ENCODE measurements at places on chromosomes 7 and 10.

- no peak overlapping the region for H3K4me3 ChIP-seq
- H3K36me3 ChIP-seq: no peaks in the 10 kb centered on the region
- no peaks in the 10 kb centered on the region for H3K4me1 ChIP-seq
- H3K27ac ChIP-seq: no peak overlapping the region
Measured at GRCh38 chr7:129366-130221, 62.8 kb upstream of the FAM20C start.

GRCh38 chr10:49083261-49083660 is 32.1 kb downstream of the VSTM4 start:
- H3K36me3 ChIP-seq: no peaks in the 10 kb centered on the region
- H3K4me1 ChIP-seq: peaks cover 32% of the 10 kb centered on the region
- H3K27me3 ChIP-seq: no peaks in the 10 kb centered on the region
- no peak overlapping the region for H3K27ac ChIP-seq

- no peaks in the 10 kb centered on the region for H3K27me3 ChIP-seq
- no peak overlapping the region for H3K4me3 ChIP-seq
- no peak overlapping the region for H3K27ac ChIP-seq
- H3K4me1 ChIP-seq: no peaks in the 10 kb centered on the region
- no peak for DNase-seq
Measured at GRCh38 chr10:125662584-125662983, 20.4 kb downstream of the TEX36 start.

DNA sequence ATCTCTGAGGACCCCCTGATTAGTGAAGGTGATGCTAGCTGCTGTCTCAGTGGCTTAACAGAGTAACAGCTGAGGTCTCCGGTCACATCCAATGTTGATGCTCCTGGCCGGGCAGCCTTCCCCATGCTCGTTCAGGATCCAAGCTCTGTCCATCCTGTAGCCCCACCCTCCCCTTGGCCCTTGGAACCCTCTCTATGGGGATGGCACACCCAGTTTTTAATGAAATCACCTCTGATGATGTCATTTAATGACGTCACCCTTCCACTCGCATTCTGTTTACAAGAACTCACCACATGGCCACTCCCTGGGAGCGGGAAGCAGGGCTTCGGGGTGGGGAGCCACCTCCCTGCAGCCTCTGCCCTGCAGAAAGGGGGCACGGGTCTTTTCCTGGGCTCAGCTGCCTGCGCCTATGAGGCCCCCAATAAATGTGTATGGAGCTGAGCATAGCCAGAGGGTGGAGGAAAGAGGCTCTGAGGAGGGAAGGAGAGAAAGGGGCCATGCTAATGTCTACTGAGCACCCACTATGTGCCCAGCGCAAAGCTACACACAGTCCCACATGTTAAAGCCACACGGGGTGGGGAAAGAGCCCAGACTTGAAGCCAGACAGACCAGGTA is 95.5 kb downstream of the OAT start:
- no peaks in the 10 kb centered on the region for H3K36me3 ChIP-seq
- H3K27me3 ChIP-seq: no peaks in the 10 kb centered on the region
- no peak overlapping the region for H3K27ac ChIP-seq
- no peaks in the 10 kb centered on the region for H3K4me1 ChIP-seq
- no peak overlapping the region for H3K4me3 ChIP-seq
- DNase-seq: no peak

DNA sequence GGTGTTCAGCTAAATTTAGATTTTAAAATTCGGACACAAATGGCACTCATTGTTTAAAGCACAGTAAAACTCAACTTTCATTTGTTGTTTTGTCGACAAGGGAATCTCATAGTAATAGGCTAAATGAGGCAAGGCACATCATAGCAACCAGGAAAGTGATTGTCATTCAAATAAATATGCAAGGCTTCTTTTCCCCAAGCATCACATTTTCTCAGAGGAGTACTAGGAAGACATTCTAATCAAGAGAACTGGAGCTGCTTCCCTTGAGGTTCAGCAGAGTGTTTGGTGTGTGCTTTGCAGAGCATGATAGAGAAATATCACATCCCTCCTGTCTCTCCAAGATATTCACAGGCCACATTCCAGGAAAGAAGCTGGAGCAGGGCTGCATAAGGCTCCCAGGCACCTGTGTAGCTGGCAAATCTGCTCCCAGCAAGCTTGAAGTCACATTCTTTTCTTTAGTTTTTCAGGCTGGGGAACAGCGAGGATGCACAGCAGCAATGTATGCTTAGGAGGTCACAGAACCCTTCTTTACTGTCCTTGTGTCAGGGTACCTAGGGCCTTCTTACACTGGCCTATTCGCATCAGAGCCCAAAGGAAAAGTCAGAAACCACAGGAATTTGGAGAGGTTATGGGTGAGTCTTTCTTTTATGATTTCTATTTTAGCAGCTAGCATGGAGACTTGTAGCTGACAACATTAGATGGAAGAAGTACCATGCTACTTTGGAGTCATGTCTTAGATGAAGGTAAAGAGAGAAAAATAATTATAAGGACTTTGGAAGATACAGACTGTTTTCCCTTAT is 95.9 kb upstream of the HDAC9 start:
- H3K4me1 ChIP-seq: no peaks in the 10 kb centered on the region
- no peak overlapping the region for H3K27ac ChIP-seq
- no peak for DNase-seq
- H3K36me3 ChIP-seq: no peaks in the 10 kb centered on the region
- H3K4me3 ChIP-seq: no peak overlapping the region
- no peaks in the 10 kb centered on the region for H3K27me3 ChIP-seq

GRCh38 chr10:124092860-124093773 is at the start of gene CHST15:
CHST15 (minus strand) TSS chr10:124093598; CDS start chr10:124046212, 47,386 bp downstream.
- peak within 1 kb of the TSS; percentile 95 for H3K4me3 ChIP-seq
- peaks cover 36% of the 10 kb centered on the region for H3K4me1 ChIP-seq
- H3K27ac ChIP-seq: peak within 1 kb of the TSS; percentile 86
- no peaks in the 10 kb centered on the region for H3K27me3 ChIP-seq
- no peaks in the 10 kb centered on the region for H3K36me3 ChIP-seq

GRCh38 chr10:11701451-11702095 is 40.6 kb upstream of the ECHDC3 start:
- no peaks in the 10 kb centered on the region for H3K4me1 ChIP-seq
- H3K36me3 ChIP-seq: no peaks in the 10 kb centered on the region
- H3K27me3 ChIP-seq: peaks cover 75% of the 10 kb centered on the region
- H3K4me3 ChIP-seq: no peak overlapping the region

GRCh38 chr7:52799817-52800216 is 235.6 kb upstream of the POM121L12 start:
- no peaks in the 10 kb centered on the region for H3K36me3 ChIP-seq
- no peaks in the 10 kb centered on the region for H3K27me3 ChIP-seq
- no peak overlapping the region for H3K27ac ChIP-seq
- no peak for DNase-seq

- H3K27me3 ChIP-seq: no peaks in the 10 kb centered on the region
- no peaks in the 10 kb centered on the region for H3K36me3 ChIP-seq
- H3K27ac ChIP-seq: no peak overlapping the region
- no peak overlapping the region for H3K4me3 ChIP-seq
- H3K4me1 ChIP-seq: no peaks in the 10 kb centered on the region
- DNase-seq: no peak
Measured at GRCh38 chr10:91689731-91690168, 56.9 kb upstream of the PPP1R3C start.

- peak; percentile 3 for DNase-seq
- H3K36me3 ChIP-seq: no peaks in the 10 kb centered on the region
- no peaks in the 10 kb centered on the region for H3K27me3 ChIP-seq
Measured at GRCh38 chr7:124907490-124907889, 22.1 kb downstream of the POT1 start.

Measured in MM.1S (cell line).